ENCODE measurements at places on chromosomes 1 and 21.

DNA sequence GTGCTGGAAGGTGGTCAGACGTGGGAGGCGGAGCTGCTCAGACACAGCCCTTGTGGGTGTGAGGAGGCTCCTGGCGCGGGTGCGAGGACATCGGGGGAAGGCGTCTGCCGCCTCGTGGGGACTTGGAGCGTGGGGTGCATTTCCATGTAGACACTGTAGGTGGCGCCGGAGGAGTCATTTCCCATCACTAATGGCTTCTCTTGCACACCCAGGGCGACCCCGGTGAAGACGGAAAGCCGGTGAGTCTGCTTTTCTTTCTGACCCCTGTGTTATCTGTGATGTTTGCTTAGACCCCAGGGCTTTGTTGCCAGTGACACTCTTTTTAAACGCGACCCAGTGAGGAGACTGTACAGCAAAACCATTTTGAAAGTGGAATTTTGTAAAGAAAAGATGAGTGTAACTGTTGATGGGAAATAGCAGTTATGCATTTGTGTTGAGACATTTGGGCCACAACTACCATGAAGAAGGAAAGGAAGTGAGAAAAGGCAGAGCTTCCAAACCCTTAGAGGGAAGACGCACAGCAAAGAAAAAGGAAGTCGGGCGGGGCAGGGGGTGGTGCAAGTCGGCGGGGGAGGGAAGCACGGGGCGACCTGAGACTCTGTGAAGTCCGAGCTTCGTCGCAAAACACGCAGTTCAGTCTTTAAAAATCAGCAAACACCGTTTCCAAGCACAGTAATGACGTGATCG lies 64.0 kb downstream of the SLC19A1 start:
- peak; percentile 78 for DNase-seq

- no peak for DNase-seq
Observed at GRCh38 chr1:79638382-79638781, 631.9 kb upstream of the ADGRL4 start.

DNA sequence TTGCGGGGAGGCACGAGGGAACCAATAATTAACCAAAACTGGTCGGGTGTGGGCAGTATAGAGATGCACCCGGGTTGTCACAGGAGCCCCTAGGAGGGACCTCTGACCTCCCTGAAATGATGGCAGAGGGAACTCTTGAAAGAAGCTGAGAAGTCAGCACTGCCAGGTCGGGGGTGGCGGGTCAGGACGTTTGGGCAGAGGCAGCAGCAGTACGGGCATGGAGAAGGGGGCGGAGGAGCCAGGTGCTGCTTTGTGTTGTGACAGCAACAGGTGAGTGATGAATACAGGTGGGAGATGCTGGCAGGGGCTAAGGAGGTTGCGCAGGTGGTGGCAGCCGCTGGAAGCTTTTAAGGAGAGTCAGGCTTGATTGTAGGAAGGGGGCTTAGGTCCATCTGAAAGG lies 11.7 kb downstream of the TNFRSF1B start:
- no peak for DNase-seq

DNA sequence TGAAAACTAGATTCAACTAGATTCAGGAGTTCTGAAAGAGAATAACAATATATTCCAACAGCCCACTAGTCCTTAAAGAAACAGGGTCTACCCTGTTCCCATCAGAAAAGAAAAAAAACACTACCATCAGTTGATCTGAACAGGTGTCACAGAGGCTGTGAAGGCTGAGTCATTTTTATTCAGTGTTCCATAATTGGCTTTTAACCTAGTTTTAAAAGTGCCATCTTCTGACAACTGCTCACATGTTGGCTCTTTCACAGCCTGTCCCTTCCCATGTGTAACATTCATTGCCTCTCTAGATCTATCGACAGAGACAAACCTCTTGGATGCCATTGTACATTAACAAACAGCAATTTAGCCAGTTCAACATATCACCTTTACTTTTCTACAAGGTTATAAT lies 243.7 kb downstream of the TBX15 start:
- no peak for DNase-seq

DNA sequence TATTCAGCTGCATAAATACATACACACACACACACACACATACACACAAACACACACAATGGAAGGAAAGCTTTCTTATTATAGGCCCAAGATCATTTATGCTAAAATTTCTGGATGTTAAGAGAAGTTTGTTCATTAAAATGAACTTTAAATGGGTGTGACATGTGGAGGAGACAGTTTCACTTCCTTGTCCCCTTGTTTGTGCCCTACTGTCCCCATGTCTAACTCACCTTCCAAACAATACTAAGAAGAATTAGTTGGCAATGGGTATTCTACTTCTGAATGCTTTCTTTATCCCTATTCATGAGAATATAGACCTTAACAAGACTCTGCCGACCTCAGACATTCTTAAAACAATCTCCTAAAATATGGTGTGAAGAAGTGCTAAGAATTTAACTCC lies 63.5 kb upstream of the NRIP1 start:
- DNase-seq, result no peak

GRCh38 chr21:37006486-37007291 lies at the start of gene RIPPLY3:
Gene RIPPLY3 (plus strand): TSS chr21:37006702. CDS start chr21:37006773, 71 bp downstream.
- no peak for DNase-seq

GRCh38 chr21:39016740-39017315 lies 166.4 kb downstream of the PSMG1 start:
- DNase-seq, result no peak

DNA sequence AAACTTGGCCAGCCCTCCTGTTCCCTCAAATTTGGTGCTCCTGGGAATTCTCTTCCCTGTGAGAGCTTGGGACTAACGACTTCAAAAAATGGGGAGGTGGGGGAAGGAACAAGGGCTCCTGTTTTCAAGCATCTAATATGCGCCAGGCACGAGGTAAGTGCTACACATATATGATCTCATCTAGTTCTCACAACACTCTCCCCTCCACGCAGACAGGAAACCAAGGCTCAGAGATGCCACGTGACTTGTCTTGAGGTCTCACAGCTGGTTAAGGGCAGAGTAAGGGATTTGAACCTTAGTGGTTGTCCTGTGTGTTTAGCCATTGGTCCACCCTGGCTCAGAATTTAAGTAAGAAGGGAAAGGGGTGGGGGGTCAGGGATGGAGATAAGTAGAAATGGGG lies 125.9 kb downstream of the DMRTB1 start:
- DNase-seq, result no peak

- no peak for DNase-seq
Observed at GRCh38 chr1:20534659-20535417, 17.5 kb upstream of the FAM43B start.

GRCh38 chr1:20404466-20404865 lies 81.5 kb downstream of the CAMK2N1 start:
- DNase-seq, result no peak

DNA sequence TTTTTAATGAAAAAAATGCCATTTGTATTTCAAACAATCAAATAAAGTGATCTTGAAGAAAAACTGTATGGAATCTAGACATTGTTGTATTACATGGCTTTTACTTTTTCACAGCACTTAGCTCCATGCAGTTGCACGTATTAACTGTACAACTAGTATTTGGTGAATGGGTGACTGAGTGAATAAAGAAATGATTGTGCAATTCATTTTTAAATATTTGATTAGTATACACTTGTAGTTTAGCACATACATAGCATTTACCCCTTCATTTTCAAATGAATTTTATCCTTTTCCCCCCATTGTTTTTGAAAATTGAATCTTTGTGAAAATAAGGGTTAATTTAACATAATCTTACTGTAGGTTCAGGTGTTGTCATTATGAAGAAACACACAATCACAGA lies 54.5 kb upstream of the GPR25 start:
- no peak for DNase-seq

DNA sequence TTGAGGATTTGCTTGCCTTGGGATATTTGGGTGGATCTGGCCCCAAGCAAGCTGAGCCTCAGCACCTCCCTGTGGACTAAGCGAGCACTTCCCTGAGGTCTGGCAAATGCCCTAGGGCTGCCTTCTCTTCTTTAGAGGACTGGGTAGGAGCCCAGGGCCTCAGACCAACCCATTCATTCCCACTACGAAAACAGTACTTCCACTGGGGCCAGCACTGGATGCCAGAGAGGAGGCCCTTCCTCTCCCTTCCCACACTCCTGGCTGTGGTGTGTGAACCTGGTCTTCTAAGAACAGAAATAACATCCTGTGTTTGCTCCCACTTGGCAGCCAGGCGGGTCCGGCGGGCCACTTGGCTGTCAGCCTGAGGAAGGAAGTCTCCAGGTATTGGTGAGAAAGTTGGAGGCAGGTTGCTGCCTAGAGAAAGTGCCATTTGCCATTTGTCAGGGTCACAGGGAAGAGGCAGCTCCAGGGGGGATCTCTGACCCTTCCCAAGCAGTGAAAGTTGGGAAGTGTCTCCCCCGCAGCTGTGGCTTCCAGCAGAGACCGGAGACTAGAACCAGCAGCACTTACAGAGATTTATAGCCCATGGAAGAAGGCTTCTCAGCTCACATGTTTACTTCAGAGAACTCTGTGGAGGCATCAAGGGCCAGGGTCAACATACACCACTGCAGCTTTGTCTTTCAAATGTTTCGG lies 323.5 kb downstream of the SIPA1L2 start:
- no peak for DNase-seq

DNA sequence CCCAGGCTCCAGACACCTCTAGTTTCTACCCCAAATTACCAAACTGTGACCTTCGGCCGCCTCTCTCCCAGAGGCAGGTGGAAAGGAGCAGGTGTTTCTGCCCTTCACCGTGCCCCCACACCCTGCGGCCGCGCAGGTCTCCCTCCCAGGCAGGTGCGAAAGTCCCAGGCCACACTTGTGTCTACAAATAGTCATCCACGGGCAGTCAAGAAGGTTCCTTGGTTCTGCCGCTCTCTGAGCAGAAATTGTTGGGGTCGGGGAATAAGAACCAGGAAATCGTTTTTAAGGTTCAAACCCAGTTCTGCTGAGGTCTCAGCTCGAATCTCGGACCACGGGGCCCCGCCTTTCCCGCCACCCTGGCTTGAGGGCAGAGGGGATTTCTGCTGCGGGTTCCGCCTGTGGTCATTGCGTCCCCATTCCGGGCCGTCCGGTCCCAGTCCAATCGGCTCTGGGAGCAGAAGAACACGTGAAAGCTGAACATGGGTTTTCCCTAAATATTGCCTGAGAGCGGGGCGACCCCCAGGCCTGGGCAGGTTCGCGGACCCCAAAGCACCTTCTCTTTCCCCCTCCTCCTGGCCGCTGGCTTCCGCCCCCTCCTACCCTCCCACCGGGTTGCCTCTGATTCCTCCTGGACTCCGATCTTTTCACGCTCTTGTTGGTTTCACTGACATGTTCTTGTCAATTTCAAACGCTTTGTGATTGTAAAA lies 1.2 kb upstream of the ATF3 start:
- DNase-seq, result no peak

GRCh38 chr1:111236806-111237205 lies 9.3 kb downstream of the CHI3L2 start:
- DNase-seq, result no peak

- DNase-seq, result no peak
Observed at GRCh38 chr21:38042246-38042645, 126.0 kb upstream of the KCNJ6 start.

DNA sequence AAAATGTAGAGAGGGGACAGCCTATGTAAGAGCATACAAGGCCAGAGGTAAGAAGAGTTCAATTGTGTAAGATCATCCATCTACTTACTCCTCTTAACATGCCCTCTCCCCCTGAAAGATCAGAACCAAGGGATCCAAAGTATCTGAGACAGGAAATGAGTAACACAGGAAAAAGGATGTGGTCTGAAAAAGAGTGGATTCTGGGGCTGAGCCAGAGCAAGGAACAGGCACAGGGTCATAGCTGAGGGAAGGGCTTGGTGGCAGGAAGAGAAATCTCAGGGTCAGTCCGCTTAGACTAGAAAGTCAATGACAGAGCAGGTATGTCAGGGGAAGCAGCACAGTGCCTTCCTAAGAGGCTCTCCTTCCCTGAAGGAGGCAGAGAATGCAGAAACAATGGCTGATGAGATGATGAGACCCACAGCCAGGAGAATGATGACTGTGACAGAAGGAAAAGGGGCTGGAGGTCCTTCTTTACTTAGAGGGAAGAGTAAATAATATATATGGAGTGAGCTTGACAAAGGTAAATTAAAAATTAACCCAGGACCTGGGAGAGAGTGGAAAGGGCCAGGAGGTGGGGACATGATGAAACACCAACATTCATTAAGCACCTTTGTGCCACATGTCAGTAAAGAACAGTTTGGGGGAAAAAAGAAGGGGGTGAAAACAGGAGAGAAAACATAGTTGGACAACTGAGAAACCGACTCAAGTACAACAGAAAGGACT lies 26.2 kb upstream of the A3GALT2 start:
- peak; percentile 61 for DNase-seq

DNA sequence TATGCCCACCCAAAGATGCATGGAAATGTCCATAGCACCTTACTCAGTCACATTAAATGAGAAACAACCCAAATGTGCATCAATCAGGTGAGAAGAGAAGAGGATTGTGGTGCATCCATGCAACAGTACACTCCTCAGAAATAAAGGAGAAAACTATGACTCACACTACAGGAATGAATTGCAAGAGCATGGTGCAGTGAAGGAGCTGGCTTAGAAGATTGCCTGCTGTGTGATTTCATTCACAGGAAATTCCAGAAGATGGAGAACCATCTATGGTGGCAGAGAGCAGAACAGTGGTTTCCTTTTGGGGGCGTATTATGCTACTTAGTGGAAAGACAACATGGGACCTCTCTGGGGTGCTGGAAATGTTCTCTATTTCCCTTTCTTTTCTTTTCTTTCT lies 278.6 kb upstream of the AJAP1 start:
- no peak for DNase-seq

GRCh38 chr21:41832596-41833496 lies 46.3 kb downstream of the PRDM15 start:
- DNase-seq, result no peak

GRCh38 chr1:67429011-67429527 lies 1.1 kb downstream of the SERBP1 start:
- DNase-seq, result no peak

- DNase-seq, result no peak
Observed at GRCh38 chr21:28590676-28591075, 402.0 kb downstream of the LTN1 start.

GRCh38 chr1:86747304-86747703 lies 42.9 kb downstream of the SH3GLB1 start:
- DNase-seq, result no peak

DNA sequence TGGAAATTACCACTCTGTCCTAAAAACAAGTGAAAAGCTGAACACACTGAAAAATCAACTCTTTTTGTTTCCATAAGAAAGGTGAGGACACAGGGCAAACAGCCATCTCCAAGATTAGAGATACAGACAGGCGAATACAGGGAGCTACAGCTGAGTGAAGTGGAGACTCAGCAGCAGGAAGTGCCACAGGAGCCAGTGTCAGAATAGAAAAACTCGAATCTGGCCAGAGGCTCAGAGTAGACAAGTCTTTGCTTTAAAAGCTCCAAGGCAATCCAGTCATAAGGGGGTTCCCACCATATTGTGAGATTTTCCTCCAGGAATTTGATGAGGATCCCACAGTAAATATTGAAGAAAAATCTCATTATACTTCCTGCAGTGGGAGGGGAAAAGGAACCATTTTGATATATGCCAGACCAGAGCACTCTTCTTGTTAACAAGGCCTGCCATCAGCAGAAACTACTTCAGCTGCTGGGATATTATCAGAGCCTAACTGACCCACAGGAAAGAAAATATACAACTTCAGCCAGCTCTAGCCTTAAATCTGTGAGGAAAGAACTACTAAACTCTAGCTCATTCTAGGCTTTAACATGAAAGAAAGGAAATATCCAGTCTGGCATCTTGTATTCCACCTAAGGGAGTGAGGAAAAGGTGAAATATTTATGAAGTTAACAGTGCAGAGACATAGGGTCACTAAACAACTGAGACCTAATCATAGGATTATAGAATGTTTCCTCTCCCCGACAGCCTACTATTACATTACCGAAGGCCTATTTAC lies 256.2 kb upstream of the OLFM3 start:
- no peak for DNase-seq
